Activated T-cell treated with anti-CD3 and anti-CD28 coated beads, Interleukin-2, amount 50 U/mL, for 4 hours (primary cell): ENCODE measurements at places on chromosomes 13 and 19.

DNA sequence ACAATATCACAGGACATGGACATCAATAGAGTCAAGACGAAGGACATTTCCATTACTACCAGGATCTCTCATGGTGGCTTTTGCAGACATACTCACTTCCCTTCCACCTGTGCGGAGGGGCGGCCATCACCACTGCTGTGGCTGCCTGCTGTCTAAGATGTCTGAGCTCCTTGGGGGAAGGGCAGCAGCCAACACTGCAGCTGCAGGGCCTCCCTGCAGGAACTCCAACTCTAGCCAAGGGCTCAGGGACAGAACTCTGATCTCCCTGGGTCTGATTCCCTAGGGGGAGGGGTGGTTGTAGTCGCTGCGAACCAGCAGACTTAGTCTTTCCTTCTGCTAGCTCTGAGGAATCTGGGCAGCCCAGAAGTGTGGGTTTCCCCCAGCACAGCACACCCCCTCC is 78.9 kb upstream of the ANKRD10 start:
- DNase-seq, result no peak

- no peak for DNase-seq
Observed at GRCh38 chr13:47109028-47109427, 212.2 kb upstream of the HTR2A start.

DNA sequence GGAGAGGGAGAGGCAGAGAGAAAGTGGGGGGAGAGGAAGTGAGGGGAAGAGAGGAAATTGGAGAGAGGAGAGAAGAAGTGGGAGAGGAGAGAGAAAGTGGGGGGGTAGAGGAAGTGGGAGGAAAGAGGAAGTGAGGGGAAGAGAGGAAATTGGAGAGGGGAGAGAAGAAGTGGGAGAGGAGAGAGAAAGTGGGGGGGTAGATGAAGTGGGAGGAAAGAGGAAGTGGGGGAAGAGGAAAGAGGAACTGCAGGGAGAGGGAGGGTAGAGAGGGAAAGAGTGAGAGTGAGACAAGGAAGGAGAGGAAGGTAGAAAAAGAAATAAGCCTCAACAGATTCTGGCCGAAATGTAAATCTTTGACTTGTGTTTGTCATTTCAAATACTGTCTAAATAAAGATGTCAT is 146.6 kb downstream of the KLF12 start:
- DNase-seq, result no peak

GRCh38 chr19:12751635-12752034 is at the start of gene BEST2:
TSS of gene BEST2 (plus strand) at chr19:12751791. CDS start at chr19:12752593, 802 bp downstream.
- no peak for DNase-seq

GRCh38 chr13:109383683-109384082 is 402.7 kb downstream of the IRS2 start:
- DNase-seq, result no peak

DNA sequence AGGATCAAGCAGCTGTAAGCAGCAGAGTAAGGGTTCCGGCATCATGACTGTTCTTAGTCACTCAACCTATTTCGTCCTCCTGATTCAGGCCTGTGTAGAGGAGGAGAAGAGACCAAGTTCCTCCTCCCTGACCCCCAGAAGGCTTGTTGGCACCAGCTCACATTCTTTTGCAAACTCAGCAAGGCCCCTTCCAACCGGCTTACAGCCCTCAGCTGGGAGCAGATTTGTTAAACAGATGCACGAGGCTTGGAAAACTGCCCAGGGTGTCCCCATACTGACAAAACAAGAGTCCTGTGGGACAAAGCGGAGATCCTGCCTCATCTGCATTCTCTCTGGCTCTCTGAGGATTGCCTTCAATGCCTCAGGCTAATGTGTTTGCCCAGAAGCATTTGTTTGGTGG is 113.2 kb upstream of the SOX21 start:
- DNase-seq, result no peak

DNA sequence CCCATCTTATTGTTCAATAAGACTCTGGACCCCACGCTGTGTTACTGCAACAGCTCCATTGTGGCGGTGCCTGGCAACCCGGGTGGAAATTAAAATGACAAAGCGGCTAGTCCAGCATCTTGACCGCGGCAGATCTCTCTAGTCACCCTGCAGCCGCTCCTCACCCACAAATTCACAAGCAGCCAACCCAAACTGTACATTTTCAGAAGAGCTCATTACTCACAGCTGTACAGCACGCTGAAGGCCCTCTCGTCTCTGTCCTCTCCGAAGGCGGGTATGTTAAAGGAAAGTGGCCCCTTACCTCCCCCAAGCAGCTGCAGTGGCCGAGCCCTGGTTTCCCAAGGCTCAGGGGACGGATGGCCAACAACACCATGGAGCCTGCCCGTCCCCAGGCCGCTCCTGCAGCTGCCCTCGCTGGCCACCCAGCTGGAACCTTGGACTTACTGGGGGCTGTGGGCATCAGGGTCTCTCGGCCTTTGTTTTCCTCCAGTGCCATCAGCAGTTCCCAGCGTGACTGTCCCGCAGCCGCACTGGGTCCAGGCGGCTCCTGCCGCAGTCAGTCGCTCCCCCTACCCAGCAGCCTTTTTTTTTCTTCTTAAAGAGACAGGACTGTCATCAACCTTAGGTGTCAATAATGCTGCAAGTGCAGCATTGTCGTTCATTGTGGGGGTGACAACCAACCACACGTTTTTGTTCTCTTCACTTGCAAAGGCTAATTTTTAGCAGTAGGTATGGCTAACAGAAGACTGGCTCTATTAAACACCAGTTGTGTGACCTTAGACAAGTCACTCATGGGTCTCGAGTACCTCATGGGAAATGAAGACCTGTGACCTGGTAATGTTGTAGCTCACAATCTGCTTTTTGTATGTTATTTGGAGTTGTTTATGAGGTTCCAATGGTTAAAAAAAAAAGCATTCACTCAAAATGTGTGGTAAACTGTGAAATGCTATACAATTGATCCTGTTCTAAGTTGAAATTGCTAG is at the start of gene SACS:
Gene SACS, minus strand, starts transcription at position 532 of the 983 bp plus-strand sequence. CDS start 22,463 bp downstream, outside the sequence.
- DNase-seq, result no peak

GRCh38 chr19:41328157-41328841 is 18.3 kb downstream of the CCDC97 start:
- no peak for DNase-seq
